Parietal lobe (tissue), 2 donors: ENCODE measurements at places on chromosomes 5 and 9. TPM values are rescaled to one million over a fixed set of nuclear protein-coding genes. Genes with fewer than 3 reads are reported as not detected.

Gene CLIC3
- total RNA-seq = not detected

Gene IFNA2
- not detected for total RNA-seq

Gene RASGRF2
- 22.5 TPM for total RNA-seq

Gene IFNA21
- not detected for total RNA-seq

Gene PARP8
- 61.3 TPM for total RNA-seq

Gene SLC2A6
- total RNA-seq = 17.2 TPM

Gene DIPK1B
- total RNA-seq = 37.9 TPM

Gene ITK
- not detected for total RNA-seq

Gene SLC36A2
- not detected for total RNA-seq
